HT1080 (cell line): ENCODE measurements at places on chromosomes 11 and 22. TPM values are rescaled to one million over a fixed set of nuclear protein-coding genes. Genes with fewer than 3 reads are reported as not detected.

The MMP7 gene
- not detected in 2 replicates for total RNA-seq

The KRTAP5-10 gene
- total RNA-seq = not detected in 2 replicates

The BAIAP2L2 gene
- total RNA-seq = not detected in 2 replicates

The OR5M3 gene
- not detected in 2 replicates for total RNA-seq

The UBQLN3 gene
- not detected in 2 replicates for total RNA-seq

The CLDN5 gene
- total RNA-seq = not detected in 2 replicates

The IRAG1 gene
- total RNA-seq = 0.02 TPM in 1 of 2 replicates, not detected in the other

The STARD10 gene
- total RNA-seq = 31.2 and 41.0 TPM in 2 replicates

The NPTXR gene
- 2.6 and 2.9 TPM in 2 replicates for total RNA-seq

The SLC15A3 gene
- 0.10 and 0.32 TPM in 2 replicates for total RNA-seq

The PGR gene
- 0.74 and 0.77 TPM in 2 replicates for total RNA-seq

The MMP12 gene
- not detected in 2 replicates for total RNA-seq

The LINC01488 gene
- not detected in 2 replicates for total RNA-seq

The TRPM5 gene
- total RNA-seq = 0.05 TPM in 1 of 2 replicates, not detected in the other

The OR51B5 gene
- total RNA-seq = 118 and 147 TPM in 2 replicates

The MYOD1 gene
- total RNA-seq = not detected in 2 replicates

The TEX54 gene
- total RNA-seq = 0.66 TPM in 1 of 2 replicates, not detected in the other

The KDM4E gene
- total RNA-seq = not detected in 2 replicates

The P4HA3 gene
- 0.74 and 1.1 TPM in 2 replicates for total RNA-seq

The POU2AF2 gene
- total RNA-seq = not detected in 2 replicates

The SPECC1L gene
- 27.4 and 28.5 TPM in 2 replicates for total RNA-seq

The ROM1 gene
- 3.3 and 7.7 TPM in 2 replicates for total RNA-seq

The SLC35F2 gene
- 69.8 and 74.5 TPM in 2 replicates for total RNA-seq

The H19 gene
- 0.21 and 0.27 TPM in 2 replicates for total RNA-seq

The TNNI2 gene
- total RNA-seq = not detected in 2 replicates

The KRTAP5-7 gene
- total RNA-seq = not detected in 2 replicates

The HORMAD2 gene
- not detected in 2 replicates for total RNA-seq

The AIFM3 gene
- 0.63 TPM in 1 of 2 replicates, not detected in the other for total RNA-seq

The NCF4 gene
- total RNA-seq = not detected in 2 replicates

The CCDC73 gene
- 0.03 TPM in 1 of 2 replicates, not detected in the other for total RNA-seq

The KRTAP5-8 gene
- not detected in 2 replicates for total RNA-seq

The SNX32 gene
- not detected in 2 replicates for total RNA-seq

The EMID1 gene
- total RNA-seq = 0.60 TPM in 1 of 2 replicates, not detected in the other

The OR52H1 gene
- total RNA-seq = not detected in 2 replicates

The TTC17 gene
- 29.0 and 29.9 TPM in 2 replicates for total RNA-seq

The BIK gene
- total RNA-seq = 0.14 and 0.50 TPM in 2 replicates

The HEPHL1 gene
- total RNA-seq = 0.06 TPM in 1 of 2 replicates, not detected in the other

The OR4C13 gene
- total RNA-seq = not detected in 2 replicates

The USP2 gene
- 0.20 and 1.0 TPM in 2 replicates for total RNA-seq

The SYNGR1 gene
- 12.7 and 12.8 TPM in 2 replicates for total RNA-seq
